8988T (cell line): ENCODE measurements at places on chromosomes 3 and 15.

DNA sequence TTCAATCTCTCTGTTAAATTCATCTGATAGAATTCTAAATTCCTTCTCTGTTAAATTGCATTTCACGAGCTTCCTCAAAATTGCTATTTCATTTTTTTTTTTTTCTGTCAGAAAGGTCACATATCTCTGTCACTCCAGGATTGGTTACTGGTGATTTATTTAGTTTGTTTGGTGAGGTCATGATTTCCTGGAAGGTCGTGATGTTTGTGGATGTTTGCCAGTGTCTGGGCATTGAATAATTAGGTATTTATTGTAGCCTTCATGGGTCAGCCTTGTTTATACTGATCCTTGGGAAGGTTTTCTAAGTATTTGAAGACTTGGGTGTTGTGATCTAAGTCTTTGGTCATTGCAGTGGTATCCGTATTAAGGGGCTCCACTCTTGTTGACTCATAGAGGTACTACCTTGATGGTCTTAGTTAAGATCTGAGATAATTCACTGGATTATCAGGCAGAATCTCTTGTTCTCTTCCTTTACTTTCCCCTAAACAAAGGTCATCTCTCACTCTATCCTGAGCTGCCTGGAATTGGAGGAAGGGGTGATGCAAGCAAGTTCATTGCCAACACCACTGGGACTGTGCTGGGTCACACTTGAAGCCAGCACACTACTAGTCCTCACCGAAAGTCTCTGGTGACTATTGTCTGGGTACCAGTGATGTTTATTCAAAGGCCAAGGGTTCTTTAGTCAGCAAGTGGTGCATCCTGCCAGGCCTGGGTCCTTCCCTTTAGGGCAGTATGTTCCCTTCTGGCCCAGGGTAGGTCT, 231.1 kb downstream of the GBE1 start:
- DNase-seq: no peak

DNA sequence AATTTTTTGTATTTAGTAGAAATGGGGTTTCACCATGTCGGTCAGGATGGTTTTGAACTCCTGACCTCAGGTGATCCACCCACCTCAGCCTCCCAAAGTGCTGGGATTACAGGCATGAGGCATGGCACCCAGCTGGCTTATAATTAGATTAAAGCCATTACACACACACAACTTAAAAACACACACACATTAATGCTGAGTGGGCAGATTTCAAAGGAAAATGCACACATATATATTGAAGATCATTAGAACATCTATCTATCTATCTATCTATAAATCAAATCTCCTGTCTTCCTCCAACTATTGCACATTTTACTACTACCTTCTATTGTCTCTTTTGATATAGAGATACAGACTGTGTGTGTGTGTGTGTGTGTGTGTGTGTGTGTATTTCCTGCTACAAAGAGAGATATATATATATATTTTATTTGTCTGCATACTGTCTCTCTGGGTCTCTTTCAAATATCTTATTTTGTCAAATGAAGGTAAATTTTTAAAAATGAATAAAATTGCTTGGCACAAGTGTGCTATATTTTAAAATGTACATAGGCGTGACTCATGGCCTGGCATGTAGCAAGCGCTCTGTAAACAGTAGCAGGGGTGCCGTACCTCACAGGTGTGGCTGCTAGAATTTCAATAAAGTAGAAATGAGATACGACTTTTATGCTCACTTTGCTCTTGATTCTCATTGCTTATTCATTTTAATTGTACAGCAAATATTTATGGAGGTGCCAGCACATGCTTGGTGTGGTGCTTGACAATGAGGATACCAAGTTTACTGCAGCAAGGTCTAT, 655.8 kb downstream of the AGBL1 start:
- DNase-seq: no peak

GRCh38 chr15:44015545-44016305, 179.3 kb downstream of the FRMD5 start:
- no peak for DNase-seq

GRCh38 chr3:134655706-134656105, 4.9 kb upstream of the KY start:
- no peak for DNase-seq

GRCh38 chr3:150422907-150423306, 14.8 kb downstream of the TSC22D2 start:
- DNase-seq: no peak

DNA sequence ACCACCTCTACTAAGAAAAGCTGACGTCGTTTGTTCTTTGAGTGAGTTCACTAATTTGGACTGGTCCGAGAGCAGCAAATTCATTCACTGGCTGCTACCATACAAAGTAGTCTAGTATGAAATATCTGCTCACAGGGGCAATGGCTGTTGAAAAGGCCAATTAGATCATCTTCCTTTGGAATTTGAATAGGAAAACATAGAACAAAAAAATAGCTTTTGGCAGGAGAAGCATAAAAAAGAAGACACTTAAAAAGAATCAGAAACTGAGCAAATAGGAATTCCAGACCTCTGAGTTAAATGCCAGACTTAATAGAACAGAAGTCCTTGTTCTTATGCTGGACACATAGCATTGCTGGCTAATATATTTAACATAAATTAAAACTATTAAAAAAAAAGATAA, 159.3 kb downstream of the IL1RAP start:
- no peak for DNase-seq

GRCh38 chr3:108946292-108947285, 7.1 kb downstream of the GUCA1C start:
- no peak for DNase-seq

DNA sequence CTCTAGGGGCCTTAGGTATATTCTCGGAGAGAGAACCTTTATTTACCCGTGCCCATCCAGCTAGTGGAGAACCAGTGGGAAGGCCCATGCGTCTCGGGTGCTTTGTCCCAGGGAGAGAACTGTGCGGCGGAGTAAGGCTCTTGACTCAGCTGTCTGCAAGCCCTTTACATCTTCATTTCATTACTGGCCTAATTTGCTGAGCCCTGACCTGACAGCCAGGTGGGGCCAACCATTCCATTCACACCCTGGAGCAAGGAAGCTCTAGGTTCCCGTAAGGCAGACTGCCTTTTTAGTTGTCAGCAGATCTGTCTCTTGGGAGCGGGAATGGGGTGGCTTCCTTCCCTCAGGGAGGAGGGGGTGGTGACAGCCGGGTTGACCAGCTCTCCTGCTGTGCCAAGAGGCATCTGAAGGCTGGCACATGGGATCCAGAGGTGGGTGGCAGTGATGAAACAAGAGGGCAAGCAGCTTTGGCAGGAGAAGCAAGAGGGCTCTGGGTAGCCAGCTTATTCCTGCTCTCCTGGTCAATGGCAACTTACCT, 36.4 kb downstream of the SV2B start:
- no peak for DNase-seq

DNA sequence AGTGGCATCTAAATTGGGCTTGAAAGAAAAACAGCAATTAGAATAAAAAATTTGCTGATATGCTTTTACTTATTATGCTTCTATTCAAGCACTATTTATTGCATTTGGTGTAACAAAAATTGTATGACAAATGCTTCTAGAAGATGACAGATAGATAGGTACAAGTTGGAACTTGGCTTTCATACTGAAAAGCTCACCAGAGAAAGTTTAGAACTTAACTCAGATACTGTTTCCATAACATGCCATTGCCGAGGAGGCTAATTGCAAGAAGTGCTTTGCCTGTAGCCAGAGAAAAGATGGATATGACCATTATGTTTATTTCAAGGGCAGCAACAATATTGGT, 123.8 kb downstream of the NFKBIZ start:
- no peak for DNase-seq

- no peak for DNase-seq
Measured at GRCh38 chr15:94322141-94322540, 90.8 kb downstream of the MCTP2 start.

- DNase-seq: no peak
Measured at GRCh38 chr3:63874769-63875168, 11.1 kb downstream of the ATXN7 start.

DNA sequence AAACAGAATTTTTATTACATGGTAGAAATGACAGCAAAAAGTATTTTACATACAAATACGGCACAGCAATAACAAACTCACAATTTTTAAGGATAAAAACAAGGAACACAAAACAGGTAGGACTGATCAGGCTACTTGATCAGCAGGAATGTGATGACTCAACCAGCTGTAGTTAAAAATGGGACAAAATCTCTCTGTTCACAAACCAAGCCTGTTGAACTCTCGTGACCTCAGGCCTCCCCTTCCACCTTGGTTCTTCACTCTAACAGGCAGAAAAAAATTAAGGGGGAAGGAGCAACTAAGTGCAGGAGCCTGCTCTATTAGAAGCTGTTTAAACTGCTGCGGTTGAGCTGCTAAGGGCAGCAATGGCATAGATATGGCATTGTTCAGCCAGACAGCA, 18.7 kb downstream of the FBXL22 start:
- DNase-seq: no peak

DNA sequence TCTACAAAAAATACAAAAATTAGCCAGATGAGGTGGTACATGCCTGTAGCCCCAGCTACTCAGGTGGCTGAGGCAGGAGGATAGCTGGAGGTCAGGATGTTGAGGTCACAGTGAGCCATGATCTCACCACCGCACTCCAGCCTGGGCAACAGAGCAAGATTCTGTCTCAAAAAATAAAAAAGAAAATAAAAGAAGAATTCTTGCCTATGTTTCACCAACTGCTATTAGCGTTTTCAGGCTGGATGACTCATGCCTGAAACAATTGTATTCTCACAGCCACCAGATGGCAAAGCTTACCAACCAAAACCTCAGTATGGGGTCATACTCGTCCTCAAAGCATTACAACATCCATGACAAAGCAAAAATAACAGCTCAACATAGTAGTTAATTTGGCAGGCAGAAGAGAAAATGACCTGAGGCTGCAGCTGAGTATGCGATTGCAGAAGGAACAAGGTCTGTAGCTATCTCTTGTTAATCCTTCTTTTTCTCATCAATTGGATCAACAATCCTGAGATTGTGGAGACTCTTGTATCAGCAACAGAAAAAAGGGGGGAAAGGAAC, 52.2 kb downstream of the TP53BP1 start:
- no peak for DNase-seq

DNA sequence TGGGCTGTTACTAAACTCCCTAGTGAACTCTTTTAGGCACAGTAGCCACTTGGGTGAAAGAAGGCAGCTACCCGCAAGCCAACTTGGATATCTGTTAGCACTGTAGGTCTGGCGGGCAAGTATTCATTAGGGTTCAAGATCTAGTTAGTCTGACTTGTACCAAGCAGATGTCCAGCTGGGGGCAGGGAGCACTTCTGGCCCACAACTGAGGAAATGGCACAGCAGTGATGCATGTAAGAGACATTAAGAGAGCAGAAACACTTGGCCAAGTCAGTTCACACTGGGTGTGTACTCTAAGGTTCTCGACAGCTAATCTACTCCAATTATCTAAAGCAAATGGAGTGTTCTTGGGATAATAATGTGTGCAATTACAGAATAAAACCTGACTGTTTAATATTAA, 131.7 kb downstream of the CTNNB1 start:
- DNase-seq: no peak

DNA sequence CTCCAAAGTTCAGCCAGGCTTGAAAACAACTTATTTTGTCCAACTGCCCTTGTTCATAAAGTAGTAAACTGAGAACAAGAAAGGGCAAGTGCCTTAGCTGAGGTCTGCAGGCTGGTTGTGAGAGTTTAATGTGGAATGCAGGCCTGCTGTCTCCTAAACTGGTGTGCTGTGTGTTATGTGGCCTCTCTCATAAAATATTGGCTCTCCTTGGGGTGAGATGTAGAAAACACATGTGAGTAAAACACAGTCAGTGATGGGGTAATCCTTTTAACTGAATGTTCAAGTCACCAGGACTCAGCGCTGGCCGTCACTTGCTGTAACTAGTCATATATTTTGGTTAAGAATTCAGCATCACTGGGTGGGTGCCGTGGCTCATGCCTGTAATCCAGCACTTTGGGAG, 7.1 kb upstream of the ST6GAL1 start:
- DNase-seq: no peak

DNA sequence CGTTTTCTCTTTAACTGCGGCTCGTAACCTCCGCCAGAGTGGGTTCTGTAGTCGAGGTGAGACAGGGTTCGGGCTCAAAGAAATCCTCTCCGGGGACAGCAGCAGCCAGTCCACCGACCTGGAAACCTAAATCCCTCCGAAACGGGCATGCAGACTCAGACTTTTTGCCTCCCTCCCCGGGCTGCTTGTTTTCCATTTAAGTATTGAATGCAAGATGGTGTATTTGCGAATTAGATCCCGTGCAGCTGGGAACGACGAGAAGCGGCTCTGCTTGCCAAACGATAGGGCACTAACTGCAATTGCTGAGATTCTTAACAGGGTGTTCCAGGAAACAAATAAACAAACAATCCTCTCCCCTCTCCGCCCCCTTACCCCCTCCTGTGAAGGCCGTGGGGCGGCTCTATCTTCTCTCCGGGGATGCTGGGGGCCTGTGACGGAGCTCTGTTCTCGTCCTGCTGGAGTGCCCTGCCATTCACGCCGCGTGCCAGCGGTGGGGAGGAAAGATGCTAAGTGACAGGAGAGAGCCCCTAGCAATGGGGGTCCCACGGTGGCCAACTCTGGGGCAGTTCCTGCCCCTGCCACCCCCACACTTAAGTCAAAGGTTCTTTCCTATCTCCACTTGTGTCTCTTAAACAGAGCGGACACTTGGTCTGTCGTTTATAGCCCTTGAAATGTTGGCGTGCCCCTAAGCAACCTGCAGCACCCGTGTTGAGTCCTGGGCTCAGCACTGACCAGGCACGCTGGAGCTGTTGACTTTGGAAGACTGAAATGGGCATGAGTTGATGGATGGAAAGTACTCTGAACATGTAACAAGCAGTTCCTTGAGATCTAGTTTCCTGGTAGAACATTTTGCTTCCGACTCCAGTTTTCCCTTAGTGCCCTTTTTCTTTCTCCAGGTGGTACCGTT, 1.3 kb upstream of the ETV5 start:
- DNase-seq: peak; percentile 59

GRCh38 chr3:1726741-1727140, 371.9 kb upstream of the CNTN4 start:
- DNase-seq: no peak

- no peak for DNase-seq
Measured at GRCh38 chr3:99731499-99731898, 86.2 kb upstream of the CMSS1 start.

- no peak for DNase-seq
Measured at GRCh38 chr15:65920825-65921309, 51.6 kb downstream of the RAB11A start.

DNA sequence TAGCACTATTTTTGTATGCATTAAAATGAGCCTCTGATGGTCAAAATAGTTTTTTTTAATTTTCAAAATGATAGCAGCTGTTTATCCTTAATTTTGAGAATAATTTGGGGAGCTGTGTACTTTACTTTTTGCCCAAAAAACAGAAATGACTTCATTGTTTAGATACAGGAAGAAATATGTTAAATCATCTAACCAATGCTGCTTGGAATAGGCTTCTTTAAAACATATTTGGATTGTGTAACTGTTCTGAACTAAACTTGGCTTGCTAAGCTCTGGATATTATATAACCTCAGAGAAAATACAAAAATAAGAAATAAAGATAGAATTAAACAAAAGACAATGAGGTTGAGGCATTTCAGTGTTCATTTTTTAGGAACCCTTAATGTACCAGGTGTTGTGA, 119.3 kb downstream of the SERPINI1 start:
- no peak for DNase-seq
